ENCODE measurements at places on chromosomes 7 and 10. TPM values are rescaled to one million over a fixed set of nuclear protein-coding genes. Genes with fewer than 3 reads are reported as not detected.

POMZP3 gene
- 17.7 TPM for total RNA-seq

TUBAL3 gene
- not detected for total RNA-seq

PRKG1 gene
- total RNA-seq = not detected

NRAP gene
- not detected for total RNA-seq

DNA sequence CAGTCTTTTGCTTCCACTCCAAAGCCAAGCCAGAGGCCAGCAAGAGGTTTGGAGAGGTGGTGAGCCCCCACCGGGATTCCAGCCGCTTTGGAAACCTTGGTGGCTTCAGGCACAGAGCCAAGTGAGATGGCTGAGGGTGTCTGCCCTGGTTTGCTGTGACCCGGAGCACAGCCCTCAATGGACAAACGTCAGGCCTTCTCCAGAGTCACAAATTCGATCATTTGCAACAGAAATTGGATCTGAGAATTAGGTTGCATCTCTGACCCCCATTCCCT, 885 bp upstream of the NKX1-2 start:
- DNase-seq = no peak

DNA sequence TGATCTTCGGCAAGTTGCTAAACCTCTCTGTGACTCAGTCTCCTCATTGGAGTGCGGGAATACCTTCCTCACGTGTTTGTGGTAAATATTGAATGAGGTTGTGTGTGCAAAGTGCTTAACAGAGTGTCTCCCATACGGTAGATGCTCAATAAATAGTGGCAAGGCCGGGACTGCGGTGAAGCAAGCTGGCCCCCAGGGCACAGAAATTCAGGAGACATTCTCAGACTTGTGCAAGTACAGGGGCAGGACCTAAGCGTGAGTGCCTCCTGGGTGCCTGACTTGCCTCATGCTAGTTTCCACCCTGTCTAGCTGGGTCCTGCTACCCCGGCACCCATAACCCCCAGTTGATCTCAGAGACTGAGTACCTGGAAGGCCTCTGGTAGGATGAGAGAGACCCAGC, 97.8 kb downstream of the CDH23 start:
- DNase-seq = no peak

DNA sequence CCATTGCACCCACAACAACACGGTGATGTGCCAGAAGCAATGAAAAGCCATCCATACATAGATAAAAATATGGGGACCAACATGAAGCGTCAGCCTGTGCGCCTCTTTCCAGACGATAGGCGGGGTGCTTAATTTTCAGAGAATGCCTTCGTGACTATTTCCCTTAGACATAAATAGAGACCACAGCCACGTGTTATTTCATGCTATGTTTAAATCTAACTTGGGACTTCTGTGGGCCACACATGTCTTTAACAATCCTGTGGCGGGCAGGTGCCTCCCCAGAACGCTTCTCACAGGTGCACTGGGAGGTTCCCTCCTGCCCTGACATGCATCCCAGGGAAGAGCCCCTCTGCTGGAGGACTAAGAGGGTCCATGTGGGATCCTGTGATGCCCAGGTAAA, 259.7 kb downstream of the ADARB2 start:
- DNase-seq = no peak

DNA sequence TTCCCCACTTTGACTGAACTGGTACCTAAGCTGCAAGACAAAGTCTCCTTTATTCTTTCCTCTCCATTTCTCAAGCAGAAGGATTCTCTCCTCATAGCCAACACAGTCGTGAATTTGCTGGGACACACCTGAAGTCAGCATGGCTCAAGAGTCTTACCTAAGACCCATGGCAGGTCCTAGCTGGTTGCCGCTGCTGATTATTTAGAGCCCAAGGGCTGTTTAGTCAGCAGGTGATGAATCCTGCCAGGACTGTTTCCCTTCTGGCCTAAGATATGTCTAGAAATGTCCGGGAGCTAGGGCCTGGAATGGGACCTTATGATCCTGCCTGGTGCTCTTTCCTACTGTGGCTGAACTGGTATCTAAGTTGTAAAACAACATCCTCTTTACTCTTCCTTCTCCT, 82.8 kb downstream of the AHCYL2 start:
- DNase-seq = no peak

- DNase-seq = no peak
Measured at GRCh38 chr7:129187681-129188371, 607 bp upstream of the SMO start.

GRCh38 chr7:29606287-29606721, 42.7 kb downstream of the PRR15 start:
- no peak for DNase-seq

- DNase-seq = peak; percentile 70
Measured at GRCh38 chr7:142711746-142712616, 37.3 kb upstream of the PRSS1 start.

DNA sequence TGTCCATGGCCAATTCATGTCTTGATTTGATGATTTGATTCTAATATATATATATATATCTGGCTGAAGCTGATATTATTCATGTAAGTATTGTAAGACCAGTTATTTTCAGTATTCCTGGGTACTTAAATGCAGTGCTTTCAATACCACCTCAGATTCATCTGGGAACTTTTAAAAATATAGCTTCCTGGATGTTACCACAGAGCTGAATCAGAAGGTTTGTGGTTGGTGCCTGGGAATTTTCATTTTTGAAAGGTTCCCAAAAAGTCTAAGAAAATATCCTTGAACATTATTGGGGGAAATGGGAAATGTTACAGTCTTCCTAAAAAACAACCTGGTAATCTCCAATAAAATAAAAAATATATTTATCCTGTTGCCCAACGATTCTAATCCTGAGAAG, 10.7 kb upstream of the PPP3CB start:
- no peak for DNase-seq

Measured in activated CD8-positive, alpha-beta T cell treated with anti-CD3 and anti-CD28 coated beads, Interleukin-2, amount 10 ng/mL, durations not matched to agents 7 days and 5 days (primary cell).